ENCODE measurements at places on chromosomes 5 and 9. TPM values are rescaled to one million over a fixed set of nuclear protein-coding genes. Genes with fewer than 3 reads are reported as not detected.

The ELOVL7 gene
- not detected for total RNA-seq

The DMRT2 gene
- not detected for total RNA-seq

The FANCC gene
- total RNA-seq, result 5.5 TPM

The STPG3 gene
- total RNA-seq, result not detected

The ENHO gene
- total RNA-seq, result not detected

The ACOT12 gene
- total RNA-seq, result 0.84 TPM

The PCDHGA6 gene
- 1.0 TPM for total RNA-seq

The NR6A1 gene
- total RNA-seq, result 0.15 TPM

The BAAT gene
- total RNA-seq, result under 0.01 TPM

The CD72 gene
- total RNA-seq, result 0.50 TPM

The LMNB1 gene
- total RNA-seq, result 104 TPM

The SPAG8 gene
- total RNA-seq, result 2.4 TPM

The RAB3C gene
- total RNA-seq, result not detected

The ATG10 gene
- total RNA-seq, result 6.6 TPM

The CKMT2 gene
- total RNA-seq, result 1.0 TPM

The C5orf52 gene
- total RNA-seq, result not detected

All from bronchus fibroblast of lung (primary cell).